ENCODE measurements at places on chromosomes 3 and 15.

DNA sequence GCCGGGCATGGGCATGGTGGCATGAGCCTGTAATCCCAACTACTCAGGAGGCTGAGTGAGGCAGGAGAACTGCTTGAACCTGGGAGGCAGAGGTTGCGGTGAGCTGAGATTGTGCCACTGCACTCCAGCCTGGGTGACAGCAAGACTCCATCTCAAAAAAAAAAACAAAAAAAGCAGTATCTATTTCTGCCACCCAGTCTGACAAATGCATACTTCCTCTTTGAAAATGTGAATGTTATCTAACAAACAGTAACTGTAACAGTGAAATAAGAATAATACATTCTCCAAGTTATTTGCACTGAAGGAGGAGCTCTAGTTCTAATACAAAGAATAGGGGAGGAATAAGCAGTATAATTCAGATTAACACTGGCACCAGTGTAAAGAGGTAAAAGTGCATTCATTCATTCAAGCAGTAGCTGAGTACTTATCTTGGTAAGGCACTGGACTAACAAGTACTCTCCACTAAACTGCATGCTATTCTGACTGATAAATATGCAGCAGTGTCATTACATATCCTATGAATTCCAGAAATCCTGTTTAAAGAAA is 12.9 kb downstream of the VPS13C start:
- DNase-seq = no peak

DNA sequence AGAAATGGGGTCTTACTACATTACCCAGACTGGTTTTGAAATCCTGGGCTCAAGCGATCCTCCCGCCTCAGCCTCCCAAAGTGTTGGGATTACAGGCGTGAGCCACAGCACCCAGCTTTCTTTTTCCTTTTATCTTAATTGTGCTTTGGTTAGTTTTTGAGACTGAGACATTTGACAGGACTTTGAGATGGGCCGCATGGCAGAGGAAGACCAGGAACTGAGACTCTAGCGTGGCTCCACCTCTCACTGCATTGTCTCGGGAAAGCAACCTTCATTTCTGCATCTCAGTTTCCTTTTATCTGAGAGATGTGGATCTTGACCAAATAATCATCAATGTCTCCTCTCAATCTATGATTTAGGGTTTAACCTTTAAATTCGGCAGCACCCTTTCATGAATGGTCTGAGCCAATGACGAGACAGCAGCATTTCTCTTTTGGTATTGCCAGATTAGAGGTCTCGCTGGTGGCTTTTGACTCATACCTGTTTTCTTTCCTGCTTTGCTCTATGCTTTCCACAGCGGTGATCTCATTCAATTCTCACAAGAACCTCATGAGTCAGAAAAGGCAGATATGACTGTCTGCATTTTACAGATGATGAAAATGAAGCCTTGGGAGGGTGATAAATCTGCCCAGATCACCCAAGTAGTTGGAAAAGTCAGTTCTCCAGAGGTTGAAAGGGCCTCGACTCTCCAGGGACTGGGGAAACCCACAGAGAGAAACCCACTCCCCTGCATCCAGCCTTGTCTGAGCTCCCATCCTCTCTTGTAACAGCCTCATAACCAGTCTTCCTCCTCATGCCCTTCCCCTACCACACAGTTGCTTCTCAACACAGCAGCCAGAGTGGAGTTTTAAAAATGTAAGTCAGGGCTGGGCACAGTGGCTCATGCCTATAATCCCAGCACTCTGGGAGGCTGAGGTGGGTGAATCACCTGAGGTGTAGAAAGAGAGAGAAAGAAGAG is 84.8 kb upstream of the FOXB1 start:
- peak; percentile 34 for DNase-seq

GRCh38 chr3:189883113-189883753 is 237.5 kb downstream of the P3H2 start:
- no peak for DNase-seq

DNA sequence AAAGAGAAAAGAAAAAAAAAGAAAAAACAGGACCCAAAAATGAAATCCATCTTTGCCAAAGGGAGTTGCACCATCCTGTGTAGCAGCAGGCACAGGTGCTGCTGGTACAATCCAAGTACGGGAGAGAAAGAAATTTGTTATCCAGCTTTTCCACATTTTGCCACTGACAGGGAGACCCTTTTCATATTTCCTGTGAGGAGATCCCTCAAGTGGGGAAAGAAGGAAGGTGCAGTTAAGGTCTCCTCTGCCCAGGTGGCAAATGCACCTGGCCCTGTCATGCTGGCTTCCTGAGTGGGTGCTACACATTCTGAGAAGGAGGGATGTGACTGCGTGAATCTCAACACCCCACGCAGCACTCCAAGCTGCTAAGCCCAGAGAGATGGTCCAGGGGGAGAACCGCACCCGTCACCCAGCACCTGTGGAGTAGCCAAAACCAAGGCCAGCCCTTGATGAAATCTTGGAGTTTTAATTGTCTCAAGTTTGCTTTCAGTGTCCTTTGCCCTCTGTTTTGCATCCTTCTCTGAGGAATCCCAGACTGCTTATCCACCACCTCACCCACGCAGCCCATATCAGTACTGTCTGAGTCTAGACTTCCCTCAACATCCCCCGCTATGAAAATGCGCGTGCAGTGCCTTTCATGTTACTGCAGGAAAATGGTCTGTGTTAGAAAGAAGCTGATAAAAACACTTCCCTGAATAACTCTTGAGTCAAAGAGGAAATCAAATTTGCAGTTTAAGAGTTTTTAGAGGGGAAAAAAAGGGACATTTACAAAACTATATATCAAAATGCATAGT is 141.9 kb upstream of the THBS1 start:
- DNase-seq = no peak

GRCh38 chr3:103059432-103059831 is 624.6 kb downstream of the ZPLD1 start:
- DNase-seq = no peak

GRCh38 chr15:66801266-66801665 is 99.2 kb downstream of the SMAD6 start:
- DNase-seq = no peak

- DNase-seq = no peak
These were observed 27.6 kb downstream of the ALS2CL start for GRCh38 chr3:46665763-46666452.

DNA sequence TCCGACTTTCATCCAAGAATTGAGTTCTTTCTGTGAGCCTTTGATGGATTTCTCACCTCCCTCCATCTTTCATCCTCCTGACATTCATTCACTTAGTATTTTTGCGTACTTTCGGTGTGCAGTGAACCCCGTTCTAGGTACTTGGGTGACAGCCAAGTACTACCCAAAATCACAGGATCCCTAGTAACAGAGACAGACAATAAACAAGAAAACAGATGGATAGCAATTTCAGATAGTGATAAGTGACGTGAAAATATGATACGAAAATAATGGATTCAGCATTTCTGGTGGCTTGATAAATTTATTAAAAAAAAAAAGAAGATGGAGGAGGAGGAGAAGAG is 264 bp upstream of the CMTM6 start:
- DNase-seq = no peak
